Tibial artery (tissue), 4 donors: ENCODE measurements at places on chromosomes 16 and 17.

GRCh38 chr16:62014319-62014923, 21.8 kb downstream of the CDH8 start:
- no peak for DNase-seq

DNA sequence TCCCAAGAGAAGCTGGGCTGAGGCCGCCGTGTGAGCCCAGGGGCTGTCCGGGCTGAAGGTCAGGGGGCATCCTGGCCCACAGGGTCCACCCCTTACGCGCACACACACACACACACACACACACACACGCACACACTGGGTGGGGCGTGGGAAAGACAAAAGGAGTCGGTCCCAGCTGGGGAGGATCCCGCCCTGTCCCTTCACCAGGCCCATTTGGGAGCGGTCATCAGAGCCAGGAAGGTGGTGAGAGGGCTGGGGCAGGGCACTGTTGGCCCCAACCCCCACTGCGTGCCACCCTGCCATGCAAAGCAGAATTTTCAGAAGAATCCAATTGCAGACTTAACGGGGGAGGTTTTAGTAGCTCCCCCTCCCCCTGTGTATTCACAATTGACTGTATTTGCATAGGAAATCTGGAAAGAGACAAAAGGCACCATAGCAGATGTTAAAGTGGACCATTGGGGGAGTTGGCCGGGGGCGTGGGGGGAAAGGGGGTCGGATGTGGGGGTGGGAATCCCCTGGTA, 11.3 kb upstream of the CD300A start:
- no peak for DNase-seq

DNA sequence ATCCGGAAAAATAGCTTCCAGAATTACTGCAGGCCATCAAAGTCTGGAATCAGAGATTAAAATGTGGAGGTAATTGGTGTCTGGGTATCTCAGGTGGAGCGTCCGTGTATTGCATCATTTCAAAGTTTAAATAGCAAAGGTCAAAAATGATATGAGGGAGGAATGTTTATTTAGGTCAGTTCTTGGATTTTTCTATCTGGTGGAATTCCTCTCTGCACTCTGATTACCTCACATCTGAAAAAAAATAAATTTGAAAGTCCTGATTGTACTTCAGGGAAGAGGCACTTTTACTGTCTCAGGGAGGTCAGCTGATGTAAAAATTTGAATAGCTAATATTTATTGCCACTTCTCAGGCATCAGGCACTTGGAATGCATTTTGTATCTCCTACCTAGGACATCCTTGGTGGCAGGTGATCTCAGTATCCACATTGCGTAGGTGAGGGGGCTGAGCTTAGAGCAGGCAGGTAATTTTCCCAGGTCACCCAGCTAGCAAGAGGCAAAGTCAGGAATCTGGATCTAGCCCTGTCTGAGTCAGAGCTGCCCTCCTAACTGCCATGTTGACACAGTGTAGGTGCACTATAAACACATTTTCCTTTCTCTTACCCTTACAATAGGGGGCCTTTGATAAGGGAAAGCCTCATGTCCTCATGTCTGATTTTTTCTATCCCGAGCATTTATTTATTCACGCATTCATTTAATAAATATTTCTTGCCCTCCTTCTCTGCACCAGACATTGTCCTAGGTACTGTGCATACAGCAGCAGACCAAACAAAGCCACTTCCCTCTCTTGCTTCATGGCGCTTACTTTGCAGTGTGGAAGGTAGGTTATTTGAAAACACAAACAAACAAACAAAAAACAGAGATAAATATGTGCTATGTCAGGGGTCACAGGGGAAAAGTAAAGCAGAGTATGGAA, 454.3 kb downstream of the HAPSTR1 start:
- no peak for DNase-seq

DNA sequence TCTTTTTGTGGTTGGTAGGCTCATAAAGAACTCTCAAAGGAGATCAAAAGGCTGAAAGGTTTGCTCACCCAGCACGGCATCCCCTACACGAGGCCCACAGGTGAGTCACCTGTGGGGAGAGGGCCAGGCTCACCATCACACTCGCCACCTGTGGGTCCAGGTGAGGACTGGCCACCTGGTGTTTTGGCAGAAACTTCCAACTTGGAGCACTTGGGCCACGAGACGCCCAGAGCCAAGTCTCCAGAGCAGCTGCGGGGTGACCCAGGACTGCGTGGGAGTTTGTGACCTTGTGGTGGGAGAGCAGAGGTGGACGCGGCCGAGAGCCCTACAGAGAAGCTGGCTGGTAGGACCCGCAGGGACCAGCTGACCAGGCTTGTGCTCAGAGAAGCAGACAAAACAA, 11.1 kb downstream of the GNPTG start:
- no peak for DNase-seq

DNA sequence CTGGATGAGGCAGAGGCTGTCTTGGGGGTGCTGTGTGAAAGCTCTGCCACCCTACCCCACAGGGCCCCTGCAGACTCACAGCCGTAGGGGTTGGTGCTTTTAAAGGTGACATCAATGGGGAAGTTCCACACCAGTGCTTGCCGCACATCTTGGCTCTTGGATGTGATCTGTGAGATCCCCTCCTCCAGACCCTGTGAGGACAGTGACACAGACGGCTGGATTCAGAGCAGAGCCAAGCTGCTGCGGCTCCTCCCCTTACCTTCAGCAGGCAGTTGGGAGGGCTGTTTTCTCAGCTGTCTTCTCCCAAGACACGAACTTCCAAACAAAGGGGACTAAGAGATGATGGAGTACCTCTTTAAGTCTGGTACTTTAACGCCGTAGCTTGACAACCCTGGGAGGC, 4.8 kb downstream of the B9D1 start:
- DNase-seq, result no peak

DNA sequence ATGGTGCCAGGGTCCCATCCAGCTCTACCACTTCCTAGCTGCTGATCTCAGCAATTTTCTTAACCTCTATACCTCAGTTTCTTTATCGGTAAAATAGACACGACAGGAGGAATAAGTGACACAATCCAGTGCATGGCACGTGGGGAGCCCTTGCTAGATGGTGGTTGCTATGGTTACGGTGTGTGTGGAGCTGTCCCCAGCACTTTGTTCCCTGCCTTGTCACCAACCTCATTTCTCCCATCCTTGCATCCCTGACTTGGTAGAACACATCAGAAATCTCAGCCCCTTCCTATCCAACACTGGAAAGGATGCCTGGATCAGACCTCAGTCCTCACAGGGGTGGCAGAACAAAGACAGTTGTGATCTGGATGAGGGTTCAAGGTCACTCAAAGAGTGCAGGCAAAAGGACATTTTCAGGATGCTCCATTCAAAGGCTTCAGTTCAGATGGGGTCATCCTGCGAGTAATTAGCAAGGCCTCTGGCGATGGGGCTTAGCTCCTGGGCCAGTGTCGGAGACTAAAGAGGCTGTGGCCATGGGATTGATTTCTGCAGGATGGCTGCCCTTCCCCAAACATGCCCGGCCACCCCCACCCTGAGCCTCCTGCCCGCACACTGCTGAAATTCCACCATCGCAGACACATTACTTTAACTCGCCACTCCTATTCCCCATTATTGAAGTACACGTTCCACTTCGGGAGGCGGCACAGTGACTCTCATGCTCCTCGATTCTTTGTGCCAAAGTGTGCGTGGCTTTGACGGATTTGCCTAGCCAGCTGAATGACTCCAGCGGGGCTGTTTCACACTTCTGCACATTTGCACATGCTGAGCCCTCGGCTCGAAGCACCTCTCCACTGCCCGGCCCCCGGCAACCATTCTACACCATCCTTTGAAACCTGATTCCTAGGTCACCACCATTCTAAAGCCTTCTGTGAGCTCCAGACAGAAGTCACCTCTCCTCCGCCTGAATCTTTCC, 40.3 kb downstream of the WNT3 start:
- no peak for DNase-seq

- DNase-seq, result no peak
Observed at GRCh38 chr17:58710948-58711552, 18.6 kb downstream of the RAD51C start.

DNA sequence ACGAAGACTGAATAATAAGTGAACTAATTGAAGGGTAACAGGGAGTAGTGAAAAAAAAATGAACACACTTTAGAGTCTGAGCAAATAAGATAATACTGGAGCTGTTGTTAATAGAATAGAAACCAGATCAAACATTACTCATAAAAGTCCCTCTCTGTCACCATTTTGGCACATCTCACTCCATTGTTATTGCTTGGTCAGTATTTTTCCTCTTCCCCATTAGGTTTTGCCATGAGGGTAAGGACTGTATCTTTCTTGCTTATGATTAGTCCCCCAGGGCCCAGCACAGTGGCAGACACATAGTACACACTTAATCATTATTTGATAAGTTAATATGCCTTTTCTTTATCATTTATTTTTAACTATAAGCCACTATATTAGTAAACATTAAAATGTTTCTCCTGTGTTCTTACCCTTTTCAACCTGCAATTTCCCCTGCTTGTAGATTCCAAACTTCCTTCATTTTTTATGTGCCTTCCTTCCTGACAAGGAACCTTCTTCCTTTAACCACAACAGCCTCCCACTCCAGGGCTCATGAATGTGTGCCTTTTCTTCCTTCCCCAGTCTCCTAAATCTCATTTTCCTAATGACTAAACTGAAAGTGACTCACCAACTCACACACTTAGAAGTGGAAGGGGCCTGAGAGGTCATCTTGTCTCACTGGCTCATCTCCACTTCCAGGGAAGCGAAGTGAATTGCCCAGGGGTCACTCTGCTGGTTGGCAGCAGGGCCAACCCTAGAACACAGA, 88.2 kb upstream of the HAS3 start:
- no peak for DNase-seq

DNA sequence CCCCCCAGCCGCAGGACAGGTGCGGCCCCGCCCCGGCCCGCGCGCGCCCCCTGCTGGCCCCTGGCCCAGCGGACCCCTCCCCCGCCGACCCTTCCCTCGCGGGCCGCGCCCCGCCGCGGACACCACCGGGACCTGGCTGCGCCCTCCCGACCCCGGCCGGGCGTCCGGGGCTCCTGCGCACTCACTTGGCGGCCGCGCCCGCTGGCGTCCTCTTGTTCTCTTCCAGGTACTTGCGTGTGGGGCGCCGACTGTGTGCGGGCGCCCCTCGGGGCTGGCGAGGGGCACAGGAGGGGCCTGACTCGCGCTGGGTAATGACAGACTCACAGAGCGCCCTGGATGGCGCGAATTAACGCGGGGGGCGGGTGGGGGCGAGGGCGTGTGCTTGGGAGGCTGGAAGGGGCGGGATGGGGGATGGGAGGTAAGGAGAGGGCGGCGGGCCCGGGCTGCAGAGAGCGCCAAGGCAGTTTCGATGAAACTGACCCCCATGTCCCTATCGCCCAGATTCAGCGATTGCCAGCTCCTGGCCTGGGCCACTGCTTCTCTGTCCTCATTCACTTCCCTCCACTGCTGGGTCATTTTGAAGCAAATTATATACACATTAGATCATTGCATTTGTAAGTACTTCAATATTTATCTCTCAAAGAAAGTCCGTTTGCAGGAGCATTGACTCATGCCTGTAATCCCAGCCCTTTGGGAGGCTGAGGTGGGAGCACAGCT, 445 bp upstream of the DBNDD1 start:
- DNase-seq, result no peak

- no peak for DNase-seq
Observed at GRCh38 chr17:36504156-36504545, 17.7 kb downstream of the ZNHIT3 start.

GRCh38 chr17:17729620-17730249, 48.5 kb downstream of the RAI1 start:
- DNase-seq, result no peak

- no peak for DNase-seq
Observed at GRCh38 chr16:73050201-73051099, 2.5 kb upstream of the ZFHX3 start.

DNA sequence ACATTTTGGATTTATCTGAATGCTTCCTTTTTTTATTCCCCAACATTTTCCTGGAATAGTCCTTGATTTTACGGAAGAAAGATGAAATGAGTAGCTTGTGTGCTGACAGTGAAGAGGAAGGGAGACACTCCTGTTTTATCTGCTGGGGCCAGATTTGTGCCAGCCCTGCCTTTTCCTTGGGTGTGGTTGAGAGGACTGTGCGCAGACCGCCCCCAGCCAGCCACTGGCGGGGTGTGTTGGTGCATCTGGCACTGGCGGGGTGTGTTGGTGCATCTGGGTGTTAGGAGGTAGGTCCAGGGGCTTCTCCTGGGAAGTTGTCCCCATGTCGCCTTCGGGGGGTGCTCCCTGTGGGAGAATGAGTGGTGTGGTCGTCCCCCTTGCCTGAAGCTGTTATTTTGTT, 39.5 kb downstream of the RAP1GAP2 start:
- DNase-seq, result no peak

GRCh38 chr17:53633856-53634255, 188.9 kb upstream of the KIF2B start:
- DNase-seq, result no peak

GRCh38 chr17:79838522-79839274, 542 bp downstream of the CBX4 start:
- peak; percentile 78 for DNase-seq

GRCh38 chr16:53912155-53912554, 208.2 kb downstream of the FTO start:
- DNase-seq, result no peak

GRCh38 chr17:28810437-28810836, 32.2 kb downstream of the FAM222B start:
- DNase-seq, result no peak

DNA sequence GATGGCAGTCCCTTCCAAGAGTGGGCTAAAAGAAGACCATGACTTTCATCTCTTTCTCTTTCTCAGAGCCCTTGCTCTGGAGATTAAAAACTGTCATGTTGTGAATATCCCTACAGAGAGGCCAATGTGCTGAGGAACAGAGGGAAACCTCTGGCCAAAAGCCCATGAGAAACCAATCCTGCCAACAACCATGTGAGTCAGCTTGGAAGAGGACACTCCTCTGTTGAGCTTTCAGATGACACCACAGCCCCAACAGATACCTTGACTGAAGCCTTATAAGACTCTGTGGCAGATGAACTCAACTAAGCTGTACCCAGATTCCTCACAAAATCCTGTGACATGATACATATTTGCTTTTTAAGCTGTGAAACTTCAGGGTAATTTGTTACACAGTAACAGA, 19.6 kb downstream of the CPPED1 start:
- no peak for DNase-seq

DNA sequence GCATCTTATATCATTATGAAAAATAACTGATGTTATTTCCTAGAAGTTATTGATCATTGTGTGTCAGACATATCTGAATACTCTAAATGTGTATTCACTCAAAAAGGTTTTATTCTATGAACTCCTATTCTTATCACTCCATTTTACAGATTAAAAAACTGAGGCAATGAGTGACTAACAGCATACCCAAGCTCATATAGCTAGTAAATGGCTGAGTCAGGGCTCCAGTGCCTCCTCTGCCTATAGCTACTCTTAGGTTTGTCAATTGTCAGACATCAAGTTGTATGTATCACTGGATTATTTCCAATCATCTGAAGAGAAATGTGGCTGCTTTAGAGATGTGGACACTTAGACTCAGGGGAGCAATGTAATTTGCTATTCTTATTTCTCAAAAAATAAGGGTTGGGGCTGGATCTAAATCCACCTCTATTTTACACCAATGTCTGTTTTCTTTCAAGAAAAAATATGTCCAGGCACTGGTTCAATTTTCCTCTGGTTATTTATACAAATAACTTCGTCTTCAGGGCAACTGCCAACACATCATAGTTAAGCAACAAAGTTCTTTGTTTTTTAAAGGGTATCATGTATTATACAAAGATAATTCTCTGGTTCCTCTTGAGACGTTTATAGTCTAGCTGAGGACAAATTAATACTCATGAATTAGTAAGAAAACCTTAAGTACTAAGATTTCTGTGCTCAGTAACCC, 328.9 kb upstream of the MAF start:
- no peak for DNase-seq

- DNase-seq, result peak; percentile 99
Observed at GRCh38 chr16:10918294-10919002, 23.8 kb downstream of the DEXI start.

GRCh38 chr16:28182183-28182582, 29.6 kb downstream of the XPO6 start:
- DNase-seq, result no peak
